ENCODE measurements at places on chromosomes 13 and 19. TPM values are rescaled to one million over a fixed set of nuclear protein-coding genes. Genes with fewer than 3 reads are reported as not detected.

The NTN5 gene
- total RNA-seq: not detected

The DNMT1 gene
- 20.6 TPM for total RNA-seq

The SIAH3 gene
- total RNA-seq: not detected

The MISP3 gene
- 1.8 TPM for total RNA-seq
